Dermis lymphatic vessel endothelial cell (primary cell): ENCODE measurements at places on chromosomes 7 and 10. TPM values are rescaled to one million over a fixed set of nuclear protein-coding genes. Genes with fewer than 3 reads are reported as not detected.

SLC39A12 gene
- not detected in 2 replicates for total RNA-seq

HABP2 gene
- 0.09 and 0.22 TPM in 2 replicates for total RNA-seq

UTF1 gene
- total RNA-seq, result not detected in 2 replicates

CUL1 gene
- total RNA-seq, result 39.2 and 50.2 TPM in 2 replicates

OR13A1 gene
- not detected in 2 replicates for total RNA-seq

GLUD1 gene
- total RNA-seq, result 158 and 180 TPM in 2 replicates

CPVL gene
- 0.33 and 0.52 TPM in 2 replicates for total RNA-seq

CCDC172 gene
- not detected in 2 replicates for total RNA-seq
